ENCODE measurements at places on chromosomes 5 and 9.

GRCh38 chr5:140244525-140245025 is 58.3 kb downstream of the PFDN1 start:
- peak; percentile 89 for DNase-seq

DNA sequence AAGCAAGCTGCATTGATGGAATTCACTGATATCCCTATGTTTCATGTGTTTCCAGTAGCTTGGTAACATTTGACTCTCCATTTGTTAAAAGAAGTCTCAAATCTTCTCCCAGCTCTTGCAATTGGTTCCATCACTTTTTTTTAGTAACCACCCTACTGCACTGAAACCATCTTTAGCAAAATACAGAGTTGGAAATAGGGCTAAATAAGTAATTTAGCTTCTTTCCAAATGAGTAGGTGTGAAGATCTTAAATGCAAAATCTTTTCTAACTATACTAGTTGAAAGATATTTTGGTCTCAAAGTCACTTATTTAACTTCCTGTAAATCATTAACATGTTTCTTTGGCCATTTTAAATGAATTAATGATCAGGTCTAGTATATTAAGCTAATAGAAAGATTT is 138.1 kb downstream of the DIRAS2 start:
- DNase-seq, result no peak

GRCh38 chr5:42718591-42718990 is 38.0 kb upstream of the CCDC152 start:
- no peak for DNase-seq

- peak; percentile 64 for DNase-seq
Observed at GRCh38 chr9:114392749-114393112, 4.9 kb upstream of the AKNA start.

DNA sequence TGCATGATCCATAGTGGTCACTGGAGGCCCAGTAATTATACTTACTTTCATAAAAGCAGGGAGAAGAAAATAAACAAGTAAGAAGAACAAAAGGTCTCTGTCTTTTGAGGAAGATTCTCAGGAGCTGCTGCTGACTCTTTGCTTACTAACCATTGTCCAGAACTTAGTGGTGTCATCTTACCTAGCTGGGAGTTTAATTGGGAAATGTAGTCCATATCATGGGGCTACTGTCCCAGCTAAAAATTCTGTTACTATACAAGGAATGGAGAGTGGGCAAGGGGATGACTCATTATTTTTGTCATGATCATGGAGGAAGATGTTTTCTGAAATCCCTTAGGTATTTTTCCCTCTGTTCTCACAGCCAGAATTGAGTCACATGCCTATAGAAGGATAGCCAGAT is 639.3 kb downstream of the MTRR start:
- no peak for DNase-seq

DNA sequence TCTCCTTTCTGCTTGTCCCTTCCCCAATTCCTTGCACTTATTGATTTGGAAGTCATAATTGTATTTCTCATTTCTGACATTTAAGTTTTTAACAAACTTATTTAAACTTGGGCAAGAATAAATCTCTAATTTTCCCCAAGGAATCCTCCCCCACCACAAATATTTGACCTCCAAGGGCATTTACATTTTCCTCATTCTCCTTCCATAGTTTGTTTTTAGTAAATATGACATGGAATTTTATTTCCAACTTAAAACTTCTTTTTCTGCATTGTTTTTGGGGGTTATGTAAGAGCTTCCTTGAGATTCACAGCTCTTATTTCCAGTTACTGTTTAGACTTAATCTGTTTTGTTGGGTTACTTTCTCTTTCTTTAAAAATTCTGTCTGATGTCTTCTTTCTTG is 64.9 kb downstream of the ZNF618 start:
- no peak for DNase-seq

- no peak for DNase-seq
Observed at GRCh38 chr9:87787735-87788134, 61.8 kb downstream of the CTSL start.

DNA sequence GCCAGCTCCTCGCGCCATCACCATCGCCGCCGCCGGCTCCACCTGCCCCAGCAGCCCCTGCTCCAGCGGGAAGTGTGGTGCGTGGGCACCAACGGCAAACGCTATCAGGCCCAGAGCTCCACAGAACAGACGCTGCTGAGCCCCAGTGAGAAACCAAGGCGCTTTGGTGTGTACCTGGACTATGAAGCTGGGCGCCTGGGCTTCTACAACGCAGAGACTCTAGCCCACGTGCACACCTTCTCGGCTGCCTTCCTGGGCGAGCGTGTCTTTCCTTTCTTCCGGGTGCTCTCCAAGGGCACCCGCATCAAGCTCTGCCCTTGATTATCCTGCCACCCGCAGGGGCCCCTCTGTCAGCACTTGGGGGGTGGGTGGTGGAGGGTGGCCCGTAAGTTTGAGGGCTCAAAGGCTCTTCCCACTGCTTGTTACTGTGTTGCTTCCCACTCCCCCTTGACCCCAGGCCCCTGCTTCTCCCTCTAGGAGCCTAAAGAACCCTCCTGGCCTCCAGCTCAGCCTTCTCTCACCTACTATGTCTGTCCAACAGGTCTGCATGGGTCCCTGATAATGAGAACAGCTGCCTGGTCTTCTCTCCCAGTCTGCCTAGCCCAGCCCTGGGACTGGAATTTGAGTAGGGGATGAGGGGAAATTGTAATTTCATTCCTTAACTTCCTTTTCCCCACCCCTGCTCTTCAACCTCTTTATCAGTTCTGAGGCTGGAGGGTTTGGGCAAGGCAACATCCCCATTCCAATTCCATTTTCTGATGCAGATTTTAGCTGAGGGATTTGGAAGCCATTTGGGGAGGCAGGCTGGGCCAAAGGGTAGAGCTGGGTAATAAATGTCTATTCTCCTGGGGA is 9.0 kb downstream of the RACK1 start:
- DNase-seq, result no peak

GRCh38 chr5:171444582-171444981 is 25.1 kb downstream of the FGF18 start:
- no peak for DNase-seq

DNA sequence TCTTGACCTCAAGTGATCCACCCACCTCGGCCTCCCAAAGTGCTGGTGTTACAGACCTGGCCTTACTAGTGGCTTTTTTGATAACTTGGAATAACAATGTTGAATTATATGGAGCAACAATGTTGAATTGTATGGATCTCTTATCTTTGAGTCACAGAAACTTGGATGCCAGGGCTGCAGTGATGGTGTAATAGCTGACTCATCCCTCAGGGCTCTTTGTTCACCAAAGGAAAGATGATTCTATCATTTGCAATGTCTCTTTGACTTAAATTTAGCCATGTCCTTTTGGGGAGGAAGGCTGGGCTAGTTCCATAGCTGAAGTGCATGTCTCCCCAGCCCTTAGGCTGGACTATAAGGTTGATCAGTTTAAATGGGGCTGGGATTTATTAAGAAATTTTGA is 172.3 kb downstream of the PDZD2 start:
- no peak for DNase-seq

- no peak for DNase-seq
Observed at GRCh38 chr5:118891252-118891651, 97.1 kb downstream of the DTWD2 start.
